Skin of body (tissue), 3 donors: ENCODE measurements at places on chromosomes 3 and 15.

GRCh38 chr3:152606146-152606545 is 228.8 kb upstream of the P2RY1 start:
- DNase-seq: no peak

DNA sequence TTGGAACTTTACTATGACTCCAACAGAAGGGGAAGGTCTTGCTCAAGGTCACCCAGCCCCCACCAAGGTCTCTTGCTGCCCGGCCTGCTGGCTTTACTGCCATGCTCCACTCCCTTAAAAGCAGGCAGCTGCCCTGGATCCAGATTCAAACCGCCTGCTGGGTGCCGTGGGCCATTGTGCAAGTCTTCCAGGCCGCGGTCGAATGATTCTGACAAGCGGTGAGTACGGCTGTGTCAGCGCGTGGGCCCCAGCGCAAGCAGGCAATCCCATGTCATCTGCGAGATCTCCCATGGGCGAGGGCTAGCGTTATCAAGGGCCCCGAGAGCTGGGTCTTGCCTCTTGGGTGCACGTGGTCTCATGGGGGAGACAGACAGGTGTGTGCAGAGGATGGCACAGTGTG is 37.6 kb downstream of the CORO2B start:
- DNase-seq: no peak

DNA sequence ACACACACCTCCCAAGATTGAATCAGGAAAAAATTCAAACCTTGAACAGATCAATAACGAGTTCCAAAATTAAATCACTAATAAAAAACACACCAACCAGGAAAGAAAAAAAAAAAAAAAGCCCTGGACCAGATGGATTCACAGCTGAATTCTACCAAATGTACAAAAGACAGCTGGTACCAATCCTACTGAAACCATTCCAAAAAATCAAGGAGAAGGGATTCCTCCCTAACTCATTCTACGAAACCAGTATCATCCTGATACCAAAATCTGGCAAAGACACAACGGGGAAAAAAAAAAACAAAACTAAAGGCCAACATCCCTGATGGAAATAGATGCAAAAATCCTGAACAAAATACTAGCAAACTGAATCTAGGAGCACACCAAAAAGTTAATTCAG is 54.4 kb upstream of the SLC12A8 start:
- no peak for DNase-seq

- no peak for DNase-seq
These were observed 54.9 kb upstream of the MYRIP start for GRCh38 chr3:39754549-39754948.

DNA sequence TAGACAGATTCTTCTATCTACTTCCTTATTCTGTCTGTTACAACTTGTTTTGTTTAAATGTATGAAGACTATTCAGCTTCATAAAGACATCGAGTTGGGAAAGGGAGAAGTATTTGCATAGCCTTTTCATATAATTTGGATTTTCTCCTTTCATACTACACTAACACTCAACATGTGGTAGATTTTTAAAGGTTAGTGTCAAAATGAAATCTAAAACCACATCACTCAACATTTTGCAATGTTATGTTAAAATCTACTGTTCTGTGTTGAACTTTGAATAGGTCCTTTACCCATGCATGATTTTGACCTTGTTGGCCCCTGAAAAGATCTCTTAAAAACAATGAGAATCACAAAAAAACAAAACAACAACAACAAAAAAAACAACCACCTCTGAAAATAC is 860.9 kb downstream of the ROBO1 start:
- DNase-seq: no peak

GRCh38 chr3:49699281-49699979 is 10.1 kb downstream of the RNF123 start:
- no peak for DNase-seq

DNA sequence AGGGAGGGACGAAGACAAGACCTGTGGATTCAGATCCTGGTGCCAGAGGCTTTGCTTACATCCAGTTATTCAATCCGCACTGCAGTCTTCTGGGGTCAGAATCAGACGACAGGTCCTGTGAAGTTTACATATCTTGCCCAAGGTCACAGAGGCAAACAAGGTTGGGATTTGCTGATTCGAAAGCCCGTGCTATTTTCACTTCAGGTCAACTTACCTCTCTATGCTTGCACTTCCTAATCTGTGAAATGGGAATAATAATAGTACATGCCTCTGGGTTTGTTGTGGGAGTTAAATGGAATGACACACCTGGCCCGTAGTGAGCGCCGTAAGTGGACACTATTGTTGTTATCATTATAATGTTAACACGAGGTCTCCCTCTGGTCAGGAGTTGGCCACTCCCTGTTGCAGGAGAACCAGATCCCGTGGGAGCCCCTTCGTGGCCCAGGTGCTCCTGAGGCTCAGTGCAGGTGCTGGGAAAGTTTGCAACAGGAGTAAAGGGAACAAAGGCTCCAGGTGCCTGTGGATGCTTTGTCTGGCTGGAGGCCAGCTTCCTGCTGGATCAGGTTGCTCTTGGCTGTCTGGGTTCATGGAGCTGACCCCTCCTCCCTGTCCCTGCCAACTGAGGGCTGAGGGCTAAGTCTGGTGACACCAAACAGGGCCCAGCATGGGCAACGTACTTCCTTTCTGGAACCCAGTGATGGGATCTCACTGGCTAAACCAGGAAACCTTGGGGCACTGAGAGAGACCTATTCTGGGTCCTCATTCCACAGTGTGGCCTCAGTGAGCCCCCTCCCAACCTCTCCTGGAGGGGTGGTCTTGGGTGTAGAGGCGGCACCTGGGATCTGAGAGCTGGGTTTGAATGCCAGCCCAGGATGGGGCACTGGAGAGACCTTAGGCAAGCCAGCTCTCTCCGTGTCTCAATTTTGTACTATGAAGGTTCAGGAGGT is 40.1 kb upstream of the SEMA4B start:
- no peak for DNase-seq
